Ammon's horn (tissue), 1 donor: ENCODE measurements at places on chromosomes 1 and 21.

GRCh38 chr1:14668538-14668937, 70.1 kb downstream of the KAZN start:
- no peak for DNase-seq

DNA sequence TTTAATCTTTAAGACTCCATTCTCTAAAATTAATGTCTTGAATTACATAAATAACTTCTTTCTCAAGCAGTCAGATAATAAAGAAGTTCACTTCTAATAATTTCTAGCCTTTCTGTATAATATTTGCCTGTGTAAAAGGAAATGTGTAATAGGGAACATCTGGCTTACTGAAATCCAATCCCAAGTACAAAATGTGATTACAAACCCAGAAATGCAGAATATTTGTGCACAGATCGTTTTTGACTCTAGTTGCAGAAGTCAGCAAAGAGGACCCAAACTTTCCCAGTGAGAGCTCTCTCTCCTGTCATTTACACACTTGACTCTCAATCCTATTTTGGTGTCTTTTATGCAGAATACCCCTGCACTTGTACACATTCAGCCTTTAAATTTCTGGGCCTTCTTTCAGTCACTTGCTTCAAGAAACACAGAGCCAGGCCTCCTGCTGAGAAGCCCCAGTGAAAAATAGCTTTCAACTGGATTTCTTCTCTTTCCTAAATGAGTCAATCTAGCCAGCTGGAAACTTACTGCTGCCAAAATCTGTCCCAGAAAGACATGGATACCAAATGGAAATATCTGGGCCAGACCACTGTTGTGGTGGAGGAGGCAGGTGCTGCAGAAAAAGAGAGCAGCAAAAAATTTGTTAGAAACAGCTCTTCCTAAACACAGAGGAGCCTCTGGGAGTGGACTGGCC, 68.5 kb upstream of the ADAM30 start:
- DNase-seq, result peak; percentile 56

DNA sequence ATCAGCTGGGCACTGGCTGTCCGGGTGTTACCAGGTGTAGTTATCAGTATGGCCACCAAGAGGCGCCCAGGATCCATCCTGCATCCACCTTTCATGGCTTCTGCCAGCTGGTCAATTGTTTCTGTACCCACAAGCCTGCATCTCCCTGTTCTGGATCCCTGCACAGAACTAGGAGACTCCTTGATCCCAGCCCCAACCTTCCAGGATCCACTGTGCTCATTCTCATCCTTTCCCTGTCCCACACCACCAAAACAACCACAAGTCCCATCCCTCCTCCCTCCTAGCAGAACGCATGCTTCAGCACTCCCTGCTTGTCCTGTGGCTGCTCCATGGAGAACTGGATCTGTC, 27.2 kb upstream of the FOXE3 start:
- DNase-seq, result peak; percentile 60

DNA sequence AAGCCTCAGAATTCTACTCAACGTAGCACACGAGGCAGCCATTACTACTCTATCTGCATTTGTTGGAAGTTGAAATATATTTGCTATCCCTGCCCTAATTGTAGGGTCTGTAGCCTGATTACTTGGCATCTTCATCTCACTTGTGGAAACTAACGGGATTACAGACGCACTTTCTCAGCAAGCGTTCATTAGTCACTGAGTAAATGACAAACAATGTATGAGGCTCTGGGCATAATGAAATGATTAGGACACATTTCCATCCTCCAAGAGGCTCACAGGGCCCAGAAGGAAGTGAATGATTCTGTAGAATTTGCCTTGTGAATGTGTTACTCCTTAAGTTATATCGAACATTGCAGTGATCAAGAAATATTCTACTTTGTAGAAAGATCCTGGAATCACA, 78.1 kb downstream of the KIF26B start:
- DNase-seq, result no peak

GRCh38 chr1:93448292-93448982, 519 bp downstream of the FNBP1L start:
- no peak for DNase-seq

GRCh38 chr1:111221276-111221632, 6.3 kb upstream of the CHI3L2 start:
- DNase-seq, result no peak

DNA sequence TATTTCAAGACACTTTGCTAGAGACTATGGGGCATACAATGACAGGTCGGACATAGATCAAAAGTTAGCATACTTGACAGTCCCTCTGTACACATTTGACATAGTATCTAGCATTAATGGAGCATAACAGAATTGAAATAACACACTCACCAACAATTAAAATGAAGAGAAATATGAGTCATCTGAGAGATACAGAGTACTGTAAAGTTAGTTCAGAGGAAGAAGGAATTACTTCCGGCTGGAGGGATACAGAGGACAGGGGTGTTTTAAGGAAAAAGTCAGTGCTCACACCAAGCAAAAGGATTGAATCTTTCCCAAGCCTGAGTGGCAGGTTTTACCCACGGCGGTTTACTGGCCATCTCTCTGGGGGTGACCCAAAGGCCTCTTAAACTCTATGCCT, 2.4 kb downstream of the ZMYND12 start:
- DNase-seq, result no peak

GRCh38 chr1:100051401-100051800, 81.3 kb downstream of the SASS6 start:
- DNase-seq, result no peak

GRCh38 chr21:26137379-26138060, 33.0 kb downstream of the APP start:
- DNase-seq, result no peak
